Gastrocnemius medialis (tissue), 4 donors: ENCODE measurements at places on chromosomes 12 and 14. TPM values are rescaled to one million over a fixed set of nuclear protein-coding genes. Genes with fewer than 3 reads are reported as not detected.

Gene MYF6
- 673 TPM for total RNA-seq

Gene ANKS1B
- 3.9 TPM for total RNA-seq

Gene PRH2
- not detected for total RNA-seq

Gene RAPGEF3
- 17.0 TPM for total RNA-seq

Gene IL22
- not detected for total RNA-seq

Gene PDE3A
- total RNA-seq: 4.8 TPM

Gene FOXJ2
- total RNA-seq: 27.6 TPM
